ENCODE measurements at places on chromosomes 5 and 9. TPM values are rescaled to one million over a fixed set of nuclear protein-coding genes. Genes with fewer than 3 reads are reported as not detected.
A peak's percentile ranks its signal among the peaks of the same experiment; 100 is the strongest.

GRCh38 chr9:34522091-34522887, 501 bp downstream of the ENHO start:
- no peak for DNase-seq

DNA sequence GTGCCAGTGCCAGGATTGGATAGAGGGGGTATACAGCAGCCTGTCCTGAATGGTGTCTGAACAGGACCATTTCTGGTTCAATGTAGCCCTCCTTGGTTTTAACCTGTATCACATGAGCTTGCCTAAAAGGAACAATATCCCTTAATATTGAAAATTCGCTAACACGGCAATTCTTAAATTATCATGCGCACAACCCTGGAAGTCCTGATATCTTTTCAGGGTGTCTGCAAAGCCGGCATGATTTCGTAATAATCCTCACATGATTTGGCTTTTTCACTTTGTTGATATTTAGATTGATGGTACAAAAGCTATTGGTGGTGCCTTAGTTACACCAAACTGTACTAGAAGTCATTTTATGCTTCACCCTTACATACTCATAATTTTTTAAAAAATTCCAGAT, 53.2 kb downstream of the PCSK1 start:
- no peak for DNase-seq

DNA sequence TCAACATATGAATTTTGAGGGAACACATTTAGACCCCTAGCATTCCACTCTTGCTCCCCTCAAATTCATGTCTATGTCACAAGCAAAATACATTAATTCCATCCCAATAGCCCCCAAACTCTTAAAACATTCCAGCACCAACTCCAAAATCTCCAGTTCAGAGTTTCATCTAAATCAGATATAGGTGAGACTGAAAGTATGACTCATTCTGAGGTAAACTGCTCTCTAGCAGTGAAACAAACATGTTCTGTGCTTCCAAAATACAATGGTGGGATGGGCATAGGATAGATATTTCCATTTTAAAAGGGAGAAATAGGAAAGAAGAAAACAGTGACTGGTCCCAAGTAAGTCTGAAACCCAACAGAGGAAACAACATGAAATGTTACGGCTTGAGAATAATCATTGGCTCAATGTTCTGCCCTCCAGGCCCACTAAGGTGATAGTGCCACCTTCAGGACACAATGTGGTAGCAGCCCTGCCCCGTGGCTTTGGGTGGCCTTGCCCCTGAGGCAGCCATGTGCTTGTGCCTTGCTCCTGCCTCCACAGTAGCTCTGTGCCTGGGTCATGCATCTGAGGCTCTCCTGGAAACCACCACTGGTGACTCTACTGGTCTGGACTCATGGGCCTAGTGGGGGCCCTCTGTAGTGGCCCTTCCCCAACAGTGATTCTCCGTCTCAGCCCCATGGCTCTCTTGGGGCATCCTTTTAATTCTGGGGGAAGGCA, 36.4 kb upstream of the IPPK start:
- peak; percentile 61 for DNase-seq

- DNase-seq = no peak
These were observed 65.8 kb upstream of the STXBP1 start for GRCh38 chr9:127546125-127546832.

Gene ASS1
- 12.4 TPM for total RNA-seq

DNA sequence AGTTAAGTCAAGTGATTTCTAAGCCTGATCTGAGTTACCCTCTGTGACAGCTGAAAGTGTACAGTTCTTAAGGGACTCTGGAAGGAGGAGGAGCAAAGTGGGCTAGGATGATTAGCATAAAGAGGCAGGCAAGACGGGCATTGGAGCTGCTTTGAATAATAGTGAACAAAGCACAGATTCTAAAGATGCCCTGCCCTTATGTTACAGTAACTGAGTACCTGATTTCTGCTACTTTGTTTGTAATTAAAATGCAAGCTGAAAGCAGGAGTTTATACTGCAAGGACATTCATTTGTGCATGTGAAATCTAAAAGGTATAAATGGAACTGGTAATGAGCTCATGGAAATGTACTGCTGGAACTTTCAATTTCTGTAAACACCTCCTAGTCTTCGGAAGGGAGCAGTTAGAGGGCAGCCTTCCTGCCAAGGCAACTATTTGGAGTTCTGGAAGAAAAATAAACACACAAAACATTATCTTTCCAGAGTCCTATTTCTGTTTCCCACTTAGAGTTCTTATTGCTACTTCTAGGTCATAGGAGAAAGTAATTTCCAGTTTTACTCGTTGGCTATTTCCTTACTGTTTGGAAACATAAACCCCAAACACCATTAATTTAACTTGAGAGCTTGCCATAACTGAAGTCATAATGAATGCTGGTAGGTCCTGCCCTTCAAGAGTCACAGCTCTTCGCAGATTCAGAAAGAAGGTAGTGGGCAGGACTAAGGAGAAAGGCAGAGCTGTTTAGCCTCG, at the start of gene RANBP3L:
Gene RANBP3L (minus strand): TSS at position 45 of the 746 bp plus-strand sequence. CDS start 486 bp downstream, outside the sequence.
- DNase-seq = no peak

DNA sequence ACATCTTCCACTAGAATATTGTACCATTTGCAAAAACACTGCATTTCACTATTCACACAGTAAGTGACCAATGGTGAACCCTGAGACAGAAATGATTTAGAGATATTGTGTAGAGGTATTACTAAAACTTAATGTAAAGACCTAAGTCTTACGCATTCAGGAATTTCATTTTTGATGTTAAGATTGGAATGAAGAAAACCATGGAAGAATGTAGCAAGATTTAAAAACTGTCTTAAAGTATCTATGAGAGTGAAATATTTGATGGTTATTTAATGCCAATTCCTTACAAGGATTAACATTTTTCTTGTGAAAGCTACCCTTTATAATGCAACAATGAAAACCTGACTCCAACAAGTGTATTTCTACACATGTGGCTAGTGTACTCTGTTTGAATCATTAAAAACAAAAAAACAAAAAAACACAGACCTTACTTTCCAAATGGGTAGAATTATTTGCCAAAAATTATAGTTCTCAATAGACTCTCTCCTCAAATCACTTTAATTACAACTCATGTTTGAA, 172.0 kb downstream of the NNT start:
- DNase-seq = no peak

GRCh38 chr9:126069400-126069955, 257.2 kb upstream of the MVB12B start:
- no peak for DNase-seq

GRCh38 chr5:114176356-114176755, 185.5 kb upstream of the KCNN2 start:
- no peak for DNase-seq

Gene ZNF484
- total RNA-seq = 6.5 TPM

DNA sequence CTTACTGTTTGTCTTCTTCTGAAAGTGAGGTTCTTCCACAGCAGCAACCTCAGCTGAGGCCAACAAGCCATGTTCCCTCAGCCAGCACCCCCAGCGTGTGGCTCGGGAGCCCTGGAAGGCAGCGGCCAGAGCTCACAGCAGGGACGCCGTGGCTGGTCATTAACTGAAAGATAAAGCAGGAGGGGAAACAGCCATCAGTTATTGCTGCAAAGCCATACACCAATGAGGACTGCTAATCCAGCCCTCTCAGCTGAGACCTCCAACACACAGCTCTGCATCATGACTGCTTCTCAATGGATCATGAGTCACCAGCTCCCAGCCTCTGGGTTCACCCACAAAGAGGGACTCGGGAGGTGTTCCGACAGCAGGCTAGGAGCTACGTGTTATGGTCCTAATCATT, 24.3 kb downstream of the ABCA1 start:
- DNase-seq = no peak

DNA sequence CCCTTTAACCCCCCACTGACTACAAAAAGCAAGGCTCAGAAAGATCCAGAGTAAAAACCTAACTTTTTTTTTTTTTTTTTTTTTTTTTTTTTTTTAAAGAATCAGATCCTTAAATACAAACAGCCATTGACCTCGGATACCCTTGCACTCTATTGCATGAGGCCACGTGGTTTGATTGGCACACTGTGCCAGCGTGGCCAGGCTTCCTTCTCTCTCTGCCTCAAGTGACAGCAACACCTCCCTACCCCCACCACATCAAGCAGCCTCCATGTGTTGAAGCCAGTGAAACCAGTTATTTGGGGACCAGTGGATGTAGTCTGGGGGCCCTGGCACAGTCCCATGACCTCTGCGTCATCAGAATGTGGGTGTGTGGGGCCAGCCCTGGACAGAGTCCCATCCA, 71.4 kb downstream of the OTULIN start:
- DNase-seq = no peak

Gene GEMIN5
- total RNA-seq = 23.3 TPM

DNA sequence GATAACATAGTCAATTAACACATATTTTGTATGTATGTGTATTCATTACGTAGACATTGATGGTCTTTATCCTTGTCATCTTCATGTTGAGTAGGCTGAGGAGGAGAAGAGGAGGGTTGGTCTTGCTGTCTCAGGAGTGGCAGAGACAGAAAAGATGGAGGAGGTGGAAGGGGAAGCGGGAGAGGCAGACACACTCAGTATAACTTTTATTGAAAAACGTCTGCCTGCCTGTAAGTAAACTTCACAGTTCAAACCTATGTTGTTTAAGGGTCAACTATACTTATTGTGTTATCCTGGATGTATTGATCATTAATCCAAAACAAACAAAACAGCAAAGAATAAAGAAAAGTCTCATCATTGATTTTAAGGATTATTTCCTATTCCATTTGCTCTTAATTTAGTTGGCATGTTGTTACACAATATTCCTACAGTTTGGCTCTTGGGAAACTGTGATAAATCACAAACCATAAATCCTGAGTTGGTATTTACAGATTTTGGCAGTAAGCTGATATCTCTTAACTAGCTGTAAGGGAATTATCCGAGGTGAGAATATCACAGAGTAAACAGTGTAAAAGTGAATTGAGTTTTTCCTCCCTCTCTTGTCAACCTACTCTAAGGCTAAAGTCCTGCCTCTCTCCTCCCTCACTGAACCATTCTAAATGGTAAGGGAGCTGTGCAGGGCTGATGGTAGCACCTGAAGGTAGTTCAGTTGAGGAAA, 487.2 kb downstream of the SPATA31D1 start:
- DNase-seq = no peak

DNA sequence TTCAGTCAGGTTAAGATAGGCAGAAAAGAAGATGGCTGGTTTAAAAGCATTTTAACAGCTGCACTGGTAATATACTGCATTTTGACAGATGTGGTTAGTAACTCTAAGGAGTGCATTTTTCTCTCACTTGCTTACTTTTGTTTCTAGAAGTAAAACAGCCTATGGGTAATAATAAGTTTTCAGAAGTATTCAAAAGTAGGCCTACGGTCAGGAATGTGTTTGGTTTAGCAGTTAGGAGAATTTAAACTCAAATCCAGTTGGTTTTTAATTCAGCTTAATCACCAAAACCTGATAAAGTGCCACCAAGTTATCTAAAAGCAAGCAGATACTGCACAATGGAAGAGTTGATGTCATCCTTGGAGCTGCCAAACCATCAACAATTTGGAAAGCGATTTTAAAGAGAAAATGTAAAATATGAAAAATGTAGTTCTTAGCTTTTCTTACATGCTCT, 160.3 kb downstream of the ARSB start:
- DNase-seq = no peak

Gene SURF4
- 299 TPM for total RNA-seq

Gene FGF10
- not detected for total RNA-seq

Gene TYRP1
- total RNA-seq = not detected

GRCh38 chr9:34651876-34652601, at the start of gene IL11RA:
IL11RA (plus strand) TSS chr9:34652185; CDS start chr9:34655218, 3,033 bp downstream.
- peak; percentile 78 for DNase-seq

Gene PCDHB2
- not detected for total RNA-seq

GRCh38 chr5:168734620-168735300, 155.6 kb upstream of the PANK3 start:
- DNase-seq = peak; percentile 10

Gene SLC34A3
- total RNA-seq = not detected

GRCh38 chr5:5356765-5357164, 65.7 kb upstream of the ICE1 start:
- DNase-seq = no peak

DNA sequence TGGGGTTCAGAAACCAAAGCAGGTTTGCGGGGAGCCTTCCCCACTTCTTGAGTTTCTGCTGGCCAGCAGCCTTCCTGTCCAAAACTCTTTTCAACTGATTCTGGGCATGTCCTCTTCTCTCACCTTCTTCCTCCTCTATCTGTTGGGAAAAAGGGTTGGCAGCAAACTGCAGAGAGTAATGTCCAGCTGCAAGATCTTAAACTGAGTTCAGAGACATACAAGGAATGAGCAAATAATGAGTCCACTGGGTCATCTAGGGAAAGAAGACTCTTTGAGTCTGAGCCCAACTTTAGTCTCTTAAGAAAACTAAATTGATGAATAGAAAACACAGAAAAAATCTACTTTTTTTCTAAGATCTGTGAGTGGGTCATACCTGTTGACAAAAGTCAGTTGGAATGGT, 16.5 kb downstream of the ANKDD1B start:
- no peak for DNase-seq

DNA sequence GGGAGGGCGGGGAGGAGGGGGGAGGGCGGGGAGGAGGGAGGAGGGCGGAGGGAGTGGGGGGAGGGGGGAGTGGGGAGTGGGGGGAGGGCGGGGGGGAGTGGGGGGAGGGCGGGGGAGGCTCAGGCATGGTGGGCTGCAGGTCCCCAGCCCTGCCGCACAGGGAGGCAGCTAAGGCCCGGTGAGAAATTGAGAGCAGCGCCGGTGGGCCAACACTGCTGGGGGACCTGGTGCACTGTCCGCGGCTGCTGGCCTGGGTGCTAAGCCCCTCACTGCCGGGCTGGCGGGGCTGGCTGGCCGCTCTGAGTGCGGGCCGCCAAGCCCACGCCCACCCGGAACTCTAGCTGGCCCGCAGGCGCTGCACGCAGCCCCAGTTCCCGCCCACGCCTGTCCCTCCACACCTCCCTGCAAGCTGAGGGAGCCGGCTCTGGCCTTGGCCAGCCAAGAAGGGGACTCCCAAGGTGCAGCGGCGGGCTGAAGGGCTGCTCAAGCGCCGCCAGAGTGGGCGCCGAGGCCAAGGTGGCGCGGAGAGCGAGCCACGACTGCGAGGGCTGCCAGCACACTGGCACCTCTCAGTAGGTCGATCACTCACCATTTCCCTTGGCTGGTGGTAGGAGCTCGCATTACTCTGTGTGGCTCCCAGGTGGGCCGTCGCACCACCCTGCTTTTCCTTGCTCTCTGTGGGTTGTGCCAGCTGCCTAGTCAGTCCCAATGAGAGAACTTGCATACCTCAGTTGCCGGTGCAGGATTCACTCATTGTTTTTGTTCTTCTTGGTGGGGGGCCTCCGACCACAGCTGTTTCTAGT, 160.2 kb downstream of the CNTLN start:
- DNase-seq = no peak

Gene SHOC1
- total RNA-seq = not detected

Measured in activated naive CD4-positive, alpha-beta T cell treated with anti-CD3 and anti-CD28 coated beads for 36 hours (primary cell).